ENCODE measurements at places on chromosomes 1 and 21. TPM values are rescaled to one million over a fixed set of nuclear protein-coding genes. Genes with fewer than 3 reads are reported as not detected.

The OR2L5 gene
- 1.8 TPM for total RNA-seq

The ATP5PB gene
- total RNA-seq: 209 TPM

The LENEP gene
- total RNA-seq: 0.69 TPM

The KCNJ6 gene
- total RNA-seq: 14.8 TPM

Data from diencephalon (tissue), 1 donor.